ENCODE measurements at places on chromosomes 12 and 14.

- no peak for DNase-seq
Measured at GRCh38 chr12:128267131-128267622, at the start of gene TMEM132C. Gene TMEM132C, plus strand, starts transcription at chr12:128267170. Its CDS starts 233 bp downstream, at chr12:128267403.

GRCh38 chr14:103194256-103195045, 71.2 kb downstream of the TNFAIP2 start:
- DNase-seq, result no peak

GRCh38 chr12:45878630-45879255, 111.6 kb downstream of the SCAF11 start:
- DNase-seq, result no peak

DNA sequence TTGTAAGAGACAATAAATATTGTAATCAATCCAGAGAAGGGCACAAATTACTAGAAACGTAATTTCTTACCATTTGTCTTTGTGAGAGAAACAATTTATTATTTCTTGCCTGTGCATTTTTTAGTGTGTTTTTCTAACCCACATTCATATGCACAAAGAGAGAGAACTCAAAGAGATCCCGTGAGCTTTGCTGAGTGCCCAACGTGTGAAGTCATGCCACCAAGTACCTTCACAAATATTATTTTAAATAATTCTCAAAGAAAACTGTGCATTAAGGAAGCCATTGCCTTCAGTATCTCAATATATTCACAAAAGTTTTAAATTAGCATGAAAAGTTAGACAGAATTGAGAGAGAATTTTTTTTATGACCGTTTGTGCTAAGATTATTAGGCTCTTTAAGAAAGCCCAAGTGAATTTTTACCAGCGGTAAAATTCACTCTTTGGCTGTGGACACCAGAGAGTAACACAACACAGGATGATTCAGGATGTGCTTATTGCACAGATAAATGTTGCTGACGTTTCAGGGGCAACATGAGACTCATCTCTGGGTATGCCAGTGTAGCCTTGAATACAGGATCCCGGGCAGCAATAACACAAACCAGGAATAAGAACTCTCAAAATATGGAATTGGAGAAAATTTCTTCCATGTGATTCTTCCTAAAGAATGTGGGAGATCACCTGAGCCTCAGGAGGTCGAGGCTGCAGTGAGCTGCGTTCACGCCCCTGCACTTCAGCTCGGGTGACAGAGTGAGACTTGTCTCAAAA, 2.9 kb downstream of the ARHGDIB start:
- DNase-seq, result no peak

- no peak for DNase-seq
Measured at GRCh38 chr14:99687284-99688209, 3.4 kb downstream of the CYP46A1 start.

GRCh38 chr12:107474099-107474498, 211.5 kb upstream of the PWP1 start:
- DNase-seq, result no peak

DNA sequence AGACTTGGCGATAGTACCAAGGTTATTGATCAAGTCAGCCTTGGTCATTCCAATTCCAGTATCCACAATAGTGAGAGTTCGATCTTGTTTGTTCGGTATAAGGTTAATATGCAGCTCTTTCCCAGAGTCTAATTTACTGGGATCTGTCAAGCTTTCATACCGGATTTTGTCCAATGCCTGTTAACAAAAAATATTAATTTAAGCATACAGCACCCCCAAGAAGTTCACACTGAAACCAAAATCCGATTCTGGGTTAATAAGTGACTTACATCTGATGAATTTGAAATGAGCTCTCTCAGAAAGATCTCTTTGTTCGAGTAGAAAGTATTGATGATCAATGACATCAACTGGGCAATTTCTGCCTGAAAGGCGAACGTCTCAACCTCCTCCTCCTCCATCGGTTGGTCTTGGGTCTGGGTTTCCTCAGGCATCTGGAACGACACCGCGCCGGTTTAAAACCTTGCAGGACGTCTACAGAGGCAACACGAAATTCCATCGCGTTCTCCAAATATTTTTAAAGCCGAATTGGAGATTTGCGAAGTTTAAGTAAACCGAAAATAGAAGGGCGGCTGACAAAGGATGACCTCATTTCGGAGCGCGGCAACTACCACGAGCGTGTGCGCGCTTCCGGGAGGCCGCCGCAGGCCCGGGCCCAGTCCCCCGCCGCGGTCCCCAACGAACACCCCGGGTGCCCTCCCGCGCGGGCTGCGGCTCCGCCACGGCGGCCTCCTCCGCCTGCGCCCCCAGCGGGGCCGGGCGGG, 716 bp downstream of the HSP90AA1 start:
- no peak for DNase-seq

DNA sequence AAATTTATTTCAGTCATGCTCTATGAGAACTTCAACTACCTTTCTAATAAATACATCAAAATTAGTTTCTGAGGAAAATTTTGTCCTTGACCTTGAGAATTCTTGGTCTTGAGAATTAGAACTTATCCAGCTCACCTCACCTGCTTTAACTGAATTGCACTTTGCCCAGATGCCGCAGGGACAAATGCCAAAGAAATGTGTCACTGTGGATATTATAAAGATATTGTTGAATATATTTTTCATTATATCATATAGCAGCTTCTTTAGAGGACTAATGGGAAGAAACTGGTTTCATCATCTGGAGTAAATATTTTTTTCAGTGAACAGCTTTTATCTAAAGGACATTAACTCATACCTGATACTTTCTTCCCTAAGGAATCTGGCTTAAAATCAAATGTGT, 54.1 kb downstream of the LRP6 start:
- no peak for DNase-seq

DNA sequence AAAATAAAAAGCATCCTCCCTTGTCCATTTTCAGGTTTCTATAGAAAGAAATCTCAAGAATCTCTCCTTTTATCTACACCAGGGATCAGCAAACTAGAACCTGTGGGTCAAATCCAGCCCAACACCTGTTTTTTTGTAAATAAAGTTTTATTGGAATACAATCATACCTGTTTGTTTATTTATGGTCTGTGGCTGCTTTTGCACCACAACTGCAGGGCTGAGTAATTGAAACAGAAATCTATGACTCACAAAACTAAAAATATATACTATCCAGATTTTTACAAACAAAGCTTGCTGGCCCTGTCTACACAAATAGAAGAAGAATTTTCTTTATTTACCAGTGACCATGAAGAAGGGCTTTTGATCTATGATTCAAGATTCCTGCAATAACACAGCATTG, 95.1 kb upstream of the COCH start:
- no peak for DNase-seq

DNA sequence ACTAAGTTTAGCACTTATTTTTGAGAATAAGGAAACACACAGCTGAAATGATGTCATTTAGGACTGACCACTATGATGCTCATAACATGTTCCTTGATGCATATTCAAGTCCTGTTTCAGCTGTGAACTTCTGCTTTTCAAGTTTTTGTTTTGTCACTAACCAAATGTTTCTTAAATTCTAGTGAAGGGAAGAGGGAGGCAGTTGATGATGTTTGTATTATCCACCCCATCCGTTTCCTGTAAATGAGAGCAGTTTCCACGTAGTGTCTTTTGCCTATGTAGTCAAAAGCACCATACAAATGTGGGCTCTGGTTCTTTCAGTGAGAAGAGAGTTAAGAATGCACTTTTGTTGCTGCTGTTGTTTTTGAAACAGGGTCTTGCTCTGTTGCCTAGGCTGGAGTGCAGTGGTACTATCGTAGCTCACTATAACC, 491.8 kb downstream of the PCNX1 start:
- DNase-seq, result peak; percentile 5

GRCh38 chr12:84046859-84047258, 865.7 kb downstream of the SLC6A15 start:
- no peak for DNase-seq

- no peak for DNase-seq
Measured at GRCh38 chr12:99311373-99311772, 336.2 kb upstream of the GARIN6 start.

DNA sequence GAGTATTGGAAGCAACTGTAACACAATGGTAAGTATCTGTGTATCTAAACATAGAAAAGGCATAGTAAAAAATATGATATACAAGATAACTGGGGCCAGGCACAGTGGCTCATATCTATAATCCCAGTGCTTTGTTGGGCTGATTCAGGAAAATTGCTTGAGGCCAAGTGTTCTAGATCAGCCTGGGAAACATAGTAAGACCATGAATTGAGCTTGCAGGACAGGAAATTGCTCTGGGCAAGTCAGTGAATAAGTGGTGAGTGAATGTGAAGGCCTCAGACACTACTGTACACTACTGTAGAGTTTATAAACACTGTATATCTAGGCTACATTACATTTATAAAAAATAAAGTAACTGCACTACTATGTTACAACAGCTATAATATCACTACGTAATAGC, 75.2 kb downstream of the GPR135 start:
- no peak for DNase-seq

DNA sequence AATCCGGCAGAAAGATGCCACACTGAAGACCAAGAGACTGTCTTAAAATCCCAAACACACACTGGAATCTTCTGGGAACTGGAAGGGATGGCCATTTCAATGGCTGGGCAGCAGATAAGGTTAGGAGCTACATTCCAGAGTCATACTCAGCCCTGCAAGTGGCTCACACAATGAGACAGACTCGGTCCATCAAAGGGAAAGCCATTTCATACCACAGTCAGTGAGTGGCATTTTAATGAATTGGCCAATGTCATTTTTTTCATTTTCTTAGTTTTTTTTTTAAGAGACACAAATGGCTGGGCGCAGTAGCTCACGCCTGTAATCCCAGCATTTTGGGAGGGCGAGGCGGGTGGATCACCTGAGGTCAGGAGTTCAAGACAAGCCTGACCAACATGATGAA, 17.9 kb downstream of the CIT start:
- DNase-seq, result no peak

DNA sequence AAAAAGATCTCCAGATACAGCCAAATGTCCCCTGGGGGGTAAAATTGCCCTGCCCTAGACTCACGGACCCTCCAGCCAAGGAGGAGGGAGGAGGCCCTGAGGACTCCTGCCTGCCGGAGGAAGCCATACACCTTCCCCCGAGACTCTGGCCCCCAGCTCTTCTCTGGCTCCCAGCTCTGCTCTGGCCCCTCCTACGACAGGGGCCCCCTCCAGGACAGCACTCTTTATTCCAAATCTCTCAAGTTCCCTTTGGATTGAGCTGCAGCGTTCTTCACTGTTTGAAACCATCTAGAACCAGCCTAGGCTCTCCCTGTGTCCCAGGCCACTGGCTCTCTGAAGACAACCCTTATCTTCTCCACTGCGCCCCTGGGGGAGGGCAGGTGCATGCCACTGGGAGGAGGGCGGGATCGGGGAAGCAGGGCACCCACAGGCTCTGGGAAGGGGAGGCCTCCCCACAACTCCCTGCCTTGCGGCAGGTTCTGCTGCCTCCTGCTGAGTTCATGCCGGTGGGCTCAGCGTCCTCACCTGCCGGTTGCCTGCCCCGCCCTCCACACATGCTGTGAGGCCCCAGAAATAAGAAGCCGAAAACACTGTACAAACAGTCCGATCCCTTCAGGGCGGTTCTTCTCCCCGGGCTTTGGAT, 112.7 kb downstream of the DICER1 start:
- no peak for DNase-seq

- peak; percentile 42 for DNase-seq
Measured at GRCh38 chr12:62632411-62632918, 165.8 kb downstream of the MON2 start.

DNA sequence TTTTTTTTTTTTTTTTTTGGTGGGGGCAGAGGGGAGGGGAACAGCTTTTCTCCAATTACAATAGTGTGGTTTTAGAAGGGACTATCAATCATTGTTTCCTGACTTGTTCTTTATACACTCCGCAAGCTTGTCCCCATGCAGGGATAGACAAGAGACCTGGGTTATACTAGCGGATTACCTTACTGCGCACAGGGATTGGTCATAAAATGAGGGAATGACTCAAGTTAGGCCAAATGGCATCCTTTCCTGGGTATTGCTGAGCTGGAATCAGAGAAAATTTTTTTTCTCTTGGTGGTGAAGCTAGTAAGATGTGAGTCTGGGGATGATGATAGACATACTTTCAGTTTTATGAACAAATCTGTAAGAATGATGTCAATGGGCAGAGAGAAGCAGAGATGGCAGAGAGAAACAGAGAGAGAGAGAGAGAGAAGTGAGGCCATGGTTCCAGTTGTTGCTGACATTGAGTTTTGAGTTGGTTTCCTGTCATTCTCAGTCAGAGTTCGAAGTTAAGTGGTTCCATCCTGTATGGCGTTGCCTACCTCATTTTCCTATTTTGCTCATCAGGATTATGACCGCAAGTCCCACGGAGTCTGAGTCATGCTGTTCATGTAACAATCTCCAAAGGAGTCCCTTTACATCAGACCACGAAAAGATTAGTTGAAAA, 59.1 kb upstream of the OTOGL start:
- DNase-seq, result no peak

Measured in GM12891 (cell line).